Neuronal stem cell (in vitro differentiated cells): ENCODE measurements at places on chromosomes 4 and X.

DNA sequence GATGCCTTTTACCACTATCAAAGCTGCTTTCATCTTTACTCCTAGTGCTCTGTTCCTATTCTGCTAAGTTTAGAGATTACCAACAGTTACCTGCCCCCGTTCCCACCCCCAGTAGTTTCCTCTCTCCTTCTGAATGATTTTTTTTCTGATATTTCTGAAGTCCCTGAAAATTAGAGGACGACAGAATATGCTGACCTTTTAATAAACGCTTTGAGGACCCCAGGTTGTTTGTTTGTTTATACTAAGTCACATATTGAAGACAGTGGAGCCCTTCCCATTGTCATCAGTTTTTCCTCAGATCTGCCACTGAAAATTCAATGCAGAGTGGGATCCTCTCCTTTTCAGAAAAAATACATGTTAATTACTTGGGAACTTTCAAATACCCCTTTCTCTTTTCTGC lies 1039.3 kb upstream of the AGA start:
- DNase-seq: no peak

- no peak for DNase-seq
Observed at GRCh38 chr4:76998251-76998901, 48.8 kb downstream of the SEPTIN11 start.

- DNase-seq: no peak
Observed at GRCh38 chr4:125732632-125733031, 417.9 kb downstream of the FAT4 start.

- no peak for DNase-seq
Observed at GRCh38 chr4:2587213-2587823, 50.9 kb downstream of the FAM193A start.
